ENCODE measurements at places on chromosomes 5 and 9.

DNA sequence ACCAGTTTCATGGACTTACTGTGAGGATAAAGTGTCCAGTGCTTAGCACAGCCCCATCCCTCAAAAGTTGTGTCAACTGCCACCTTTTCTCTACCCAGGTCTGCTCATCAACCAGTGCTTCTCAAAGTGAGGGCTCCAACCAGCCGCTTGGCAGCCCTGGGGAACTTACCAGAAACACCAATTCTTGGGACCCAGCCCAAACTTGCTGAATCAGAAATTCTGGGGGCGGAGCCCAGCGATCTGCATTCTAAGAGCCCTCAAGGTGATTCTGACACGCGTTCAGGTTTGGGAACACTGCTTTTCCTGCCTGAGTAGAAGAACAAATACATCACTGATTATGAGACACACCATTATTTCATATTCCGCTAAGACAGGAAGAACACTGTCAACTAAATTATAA is 132.0 kb downstream of the NSG2 start:
- DNase-seq: no peak

GRCh38 chr5:173928871-173929574 is 40.9 kb downstream of the CPEB4 start:
- no peak for DNase-seq

DNA sequence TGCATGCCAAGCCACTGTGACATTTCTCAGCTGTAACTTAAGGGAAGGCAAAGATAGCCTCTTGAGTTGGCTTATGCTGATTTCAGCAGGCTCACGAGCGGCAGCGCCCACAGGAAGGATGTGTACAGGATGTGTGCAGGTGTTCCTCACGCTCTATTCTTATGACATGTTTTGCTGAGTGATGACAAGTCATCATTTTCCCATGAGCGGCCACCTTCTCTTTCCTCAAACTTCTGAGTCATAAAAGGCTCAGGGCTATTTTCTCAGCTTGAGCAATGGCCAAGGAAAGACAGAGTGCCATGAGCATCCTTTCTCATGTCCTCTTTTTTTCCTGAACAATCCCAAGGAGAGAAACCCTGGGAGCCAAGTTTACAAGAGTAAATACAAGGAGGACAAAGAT is 365.9 kb downstream of the PLK2 start:
- DNase-seq: no peak

DNA sequence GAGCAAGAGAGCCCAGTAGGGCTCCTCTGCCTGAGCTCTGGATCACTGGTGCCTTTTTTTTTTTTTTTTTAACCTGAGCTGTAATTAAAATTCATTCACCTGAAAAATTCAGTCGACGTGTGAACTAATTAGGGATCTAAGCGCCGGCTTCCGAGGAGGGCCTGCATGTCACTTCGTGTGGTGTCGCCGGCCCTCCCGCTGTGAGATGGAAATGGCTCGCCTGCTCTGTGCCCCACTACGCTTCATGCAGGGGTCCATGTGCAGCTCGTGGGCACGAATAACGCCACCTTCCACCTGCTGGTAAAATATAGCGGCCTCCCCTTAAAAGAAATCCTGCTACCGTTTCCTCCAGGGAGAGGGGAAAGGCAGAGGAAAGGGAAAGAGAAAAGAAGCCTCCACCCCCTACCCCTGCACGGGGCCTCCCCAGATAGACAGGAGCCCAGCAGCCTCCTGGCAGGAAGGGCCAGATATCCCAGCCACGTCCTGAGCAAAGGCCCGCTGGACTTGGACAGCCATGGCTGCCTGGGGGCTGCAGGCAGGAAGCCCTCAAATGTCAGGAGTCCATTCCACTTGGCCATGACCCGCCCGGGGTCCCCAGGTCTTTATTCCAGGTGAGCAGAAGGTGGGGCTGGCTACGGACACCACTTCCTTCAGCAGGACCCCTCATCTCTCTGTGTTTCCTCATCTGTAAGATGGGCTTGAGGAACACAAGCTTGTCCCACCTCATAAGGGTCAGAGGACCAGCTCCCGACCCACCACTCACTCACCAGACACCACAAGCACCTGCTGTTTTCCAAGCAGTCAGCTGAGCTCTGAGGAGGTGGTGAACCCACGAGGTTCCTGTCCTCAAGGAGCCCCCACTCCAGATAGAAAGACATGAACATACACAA is 38.2 kb upstream of the ZNF354A start:
- DNase-seq: no peak

Measured in NCI-H748 treated with DMSO at 0.1 percent for 48 hours (cell line).